ENCODE measurements at places on chromosomes 5 and 9.

DNA sequence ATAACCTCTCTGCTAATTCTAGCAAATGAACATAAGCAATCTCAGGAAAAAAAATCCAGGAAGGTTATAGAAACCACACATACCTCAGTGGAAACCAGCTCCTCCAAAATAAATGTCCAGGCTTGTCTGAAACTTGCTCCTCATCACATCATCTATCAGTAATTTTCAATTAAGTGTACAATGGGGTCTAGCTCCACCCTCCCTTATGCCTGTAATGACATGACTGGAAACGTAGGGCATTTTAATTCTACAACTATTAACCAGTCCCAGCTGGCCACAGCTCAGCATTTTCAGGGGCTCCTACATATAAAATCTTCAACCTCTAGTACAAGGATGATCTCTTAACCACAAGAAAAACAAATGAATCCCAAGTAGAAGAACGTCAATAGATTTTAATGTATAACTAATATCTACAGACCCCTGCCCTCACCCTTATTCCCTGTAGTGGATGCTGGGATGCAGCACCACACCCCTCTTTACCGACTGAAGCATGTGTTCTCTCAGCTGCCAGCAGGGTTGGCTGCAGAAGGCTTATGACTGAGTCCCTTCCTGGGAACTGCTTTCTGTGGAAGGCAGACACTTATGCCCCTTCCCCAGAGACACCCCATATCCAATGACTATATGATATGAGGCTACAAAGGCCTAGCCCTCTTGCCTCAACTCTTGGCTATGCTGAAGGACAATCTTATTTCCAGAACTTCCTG, 6.8 kb downstream of the TSSK1B start:
- no peak for DNase-seq

DNA sequence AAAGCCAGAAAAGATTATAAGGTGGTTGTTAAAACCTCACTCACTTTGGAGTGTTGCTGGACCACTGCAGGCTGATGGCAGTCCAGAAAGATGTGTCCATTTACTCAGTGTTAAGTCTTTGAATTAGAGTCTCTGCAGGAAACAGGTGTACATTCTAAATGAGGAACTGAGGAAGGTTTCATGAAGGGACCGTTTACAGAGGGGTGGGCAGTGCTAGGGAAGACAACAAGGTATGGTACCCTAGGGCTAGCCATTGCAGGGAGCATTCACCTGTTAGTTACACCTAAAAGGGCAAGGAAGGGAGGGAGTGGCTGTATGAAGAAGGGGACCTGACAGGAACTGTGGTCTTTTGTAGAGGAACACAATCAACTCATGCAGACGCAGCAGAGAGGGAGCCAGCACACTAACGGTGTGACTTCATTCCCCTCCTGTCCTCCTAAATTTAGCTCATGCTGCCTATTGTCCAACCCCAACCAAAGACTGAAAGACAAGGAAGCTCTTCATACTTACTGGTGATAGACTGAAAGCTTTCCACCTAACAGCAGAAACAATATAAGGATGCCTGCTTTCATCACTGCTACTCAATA, 32.2 kb upstream of the PAX5 start:
- DNase-seq, result no peak

GRCh38 chr5:93192087-93192486, 388.9 kb downstream of the NR2F1-AS1 start:
- no peak for DNase-seq

- DNase-seq, result no peak
These were observed 10.8 kb upstream of the SPATA24 start for GRCh38 chr5:139414581-139415130.

DNA sequence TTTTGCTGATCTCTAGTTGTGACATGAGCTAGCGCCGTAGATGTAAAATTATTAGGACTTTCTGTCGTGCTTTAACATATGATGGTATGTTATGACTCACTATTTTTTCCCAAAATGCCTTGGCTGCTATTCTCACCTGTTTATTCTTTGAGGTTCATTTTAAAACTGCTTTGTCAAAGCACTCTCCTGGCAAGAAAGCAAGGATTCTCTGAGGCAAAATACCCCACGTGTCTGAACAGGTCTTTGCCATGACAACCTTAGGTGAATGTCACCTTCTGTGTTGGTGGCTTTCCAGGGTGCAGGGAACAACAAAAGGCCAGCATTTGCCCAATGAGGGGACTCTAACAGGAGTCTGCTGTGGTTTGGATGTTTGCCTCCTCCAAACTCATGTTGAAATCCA, 30.6 kb upstream of the COL5A1 start:
- DNase-seq, result no peak

GRCh38 chr9:125412166-125412565, 150.5 kb downstream of the GAPVD1 start:
- no peak for DNase-seq

- DNase-seq, result no peak
These were observed 92.5 kb downstream of the TLE1 start for GRCh38 chr9:81596679-81597418.

- no peak for DNase-seq
These were observed 54.7 kb upstream of the GOLPH3 start for GRCh38 chr5:32228816-32229215.

GRCh38 chr5:40601198-40601868, 78.4 kb upstream of the PTGER4 start:
- DNase-seq, result no peak

GRCh38 chr9:29830821-29831220, 2257.5 kb upstream of the C9orf72 start:
- DNase-seq, result no peak

- peak; percentile 67 for DNase-seq
These were observed 110.4 kb upstream of the NR5A1 start for GRCh38 chr9:124617477-124618141.

- DNase-seq, result no peak
These were observed 42.2 kb upstream of the C5orf58 start for GRCh38 chr5:170190436-170191134.

GRCh38 chr9:137455359-137455991, 3.7 kb downstream of the NSMF start:
- DNase-seq, result no peak

DNA sequence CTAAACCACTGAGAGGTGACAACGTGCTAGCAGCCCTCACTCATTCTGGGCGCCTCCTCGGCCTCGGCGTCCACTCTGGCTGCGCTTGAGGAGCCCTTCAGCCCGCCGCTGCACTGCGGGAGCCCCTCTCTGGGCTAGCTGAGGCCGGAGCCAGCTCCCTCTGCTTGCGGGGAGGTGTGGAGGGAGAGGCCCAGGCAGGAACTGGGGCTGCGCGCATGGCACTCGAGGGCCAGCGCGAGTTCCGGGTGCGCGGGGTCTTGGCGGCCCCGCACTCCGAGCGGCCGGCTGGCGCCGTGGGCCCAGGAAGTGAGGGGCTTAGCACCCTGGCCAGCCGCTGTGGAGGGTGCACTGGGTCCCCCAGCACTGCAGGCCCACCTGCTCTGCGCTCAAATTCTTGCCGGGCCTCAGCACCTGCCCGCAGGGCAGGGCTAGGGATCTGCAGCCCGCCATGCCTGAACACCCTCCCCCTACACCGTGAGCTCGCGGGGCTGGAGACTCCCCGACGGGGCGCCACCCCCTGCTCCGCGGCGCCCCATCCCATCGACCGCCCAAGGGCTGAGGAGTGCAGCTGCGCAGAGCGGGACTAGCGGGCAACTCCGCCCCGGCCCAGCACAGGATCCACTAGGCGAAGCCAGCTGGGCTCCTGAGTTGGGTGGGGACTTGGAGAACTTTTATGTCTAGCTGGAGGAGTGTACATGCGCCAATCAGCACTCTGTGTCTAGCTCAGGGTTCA, 11.8 kb upstream of the UBE2D2 start:
- no peak for DNase-seq

Data from SJSA1 (cell line).